Neural cell (in vitro differentiated cells): ENCODE measurements at places on chromosomes 11 and 22. TPM values are rescaled to one million over a fixed set of nuclear protein-coding genes. Genes with fewer than 3 reads are reported as not detected.

ARL2 gene
- polyA plus RNA-seq, result 158 and 174 TPM in 2 replicates

TNNI2 gene
- polyA plus RNA-seq, result not detected in 2 replicates

ISX gene
- not detected in 2 replicates for polyA plus RNA-seq

APOL4 gene
- polyA plus RNA-seq, result not detected in 2 replicates

KCNK4 gene
- polyA plus RNA-seq, result 0.60 and 1.0 TPM in 2 replicates

ROM1 gene
- polyA plus RNA-seq, result 0.31 TPM in 1 of 2 replicates, not detected in the other

MS4A10 gene
- not detected in 2 replicates for polyA plus RNA-seq

DCDC1 gene
- 3.5 and 5.0 TPM in 2 replicates for polyA plus RNA-seq

SESN3 gene
- 9.4 and 11.1 TPM in 2 replicates for polyA plus RNA-seq

LRRC74B gene
- polyA plus RNA-seq, result not detected in 2 replicates

MIOX gene
- polyA plus RNA-seq, result not detected in 2 replicates

SPDYC gene
- not detected in 2 replicates for polyA plus RNA-seq

LRFN4 gene
- polyA plus RNA-seq, result 85.0 and 104 TPM in 2 replicates

HOATZ gene
- not detected in 2 replicates for polyA plus RNA-seq

MS4A6E gene
- not detected in 2 replicates for polyA plus RNA-seq

TBX10 gene
- polyA plus RNA-seq, result not detected in 2 replicates

ANKK1 gene
- polyA plus RNA-seq, result not detected in 2 replicates

SLC5A4 gene
- polyA plus RNA-seq, result not detected in 2 replicates

KCNJ1 gene
- 0.22 and 0.40 TPM in 2 replicates for polyA plus RNA-seq

ZDHHC5 gene
- polyA plus RNA-seq, result 15.8 and 17.4 TPM in 2 replicates

YPEL4 gene
- polyA plus RNA-seq, result 18.4 and 19.8 TPM in 2 replicates

OR51B2 gene
- not detected in 2 replicates for polyA plus RNA-seq

OR8D4 gene
- polyA plus RNA-seq, result not detected in 2 replicates

SCGB1C1 gene
- not detected in 2 replicates for polyA plus RNA-seq

DRD2 gene
- polyA plus RNA-seq, result 0.24 and 1.5 TPM in 2 replicates

FGF3 gene
- polyA plus RNA-seq, result 3.7 and 6.0 TPM in 2 replicates

VPREB3 gene
- polyA plus RNA-seq, result not detected in 2 replicates

RTL10 gene
- polyA plus RNA-seq, result 9.7 and 11.7 TPM in 2 replicates

POU2AF3 gene
- polyA plus RNA-seq, result not detected in 2 replicates

CARD16 gene
- not detected in 2 replicates for polyA plus RNA-seq

MPPED2 gene
- polyA plus RNA-seq, result 81.4 and 99.7 TPM in 2 replicates

LRP4 gene
- 0.18 TPM in 1 of 2 replicates, not detected in the other for polyA plus RNA-seq

MN1 gene
- 7.3 and 7.6 TPM in 2 replicates for polyA plus RNA-seq

C22orf23 gene
- 1.0 and 1.3 TPM in 2 replicates for polyA plus RNA-seq

CCDC188 gene
- polyA plus RNA-seq, result not detected in 2 replicates

CD3D gene
- not detected in 2 replicates for polyA plus RNA-seq

OR51B5 gene
- polyA plus RNA-seq, result not detected in 2 replicates

FAM227A gene
- polyA plus RNA-seq, result 14.0 and 16.9 TPM in 2 replicates

FGF19 gene
- polyA plus RNA-seq, result 4.6 and 6.2 TPM in 2 replicates
